ENCODE measurements at places on chromosomes 12 and 14.
A peak's percentile ranks its signal among the peaks of the same experiment; 100 is the strongest.

DNA sequence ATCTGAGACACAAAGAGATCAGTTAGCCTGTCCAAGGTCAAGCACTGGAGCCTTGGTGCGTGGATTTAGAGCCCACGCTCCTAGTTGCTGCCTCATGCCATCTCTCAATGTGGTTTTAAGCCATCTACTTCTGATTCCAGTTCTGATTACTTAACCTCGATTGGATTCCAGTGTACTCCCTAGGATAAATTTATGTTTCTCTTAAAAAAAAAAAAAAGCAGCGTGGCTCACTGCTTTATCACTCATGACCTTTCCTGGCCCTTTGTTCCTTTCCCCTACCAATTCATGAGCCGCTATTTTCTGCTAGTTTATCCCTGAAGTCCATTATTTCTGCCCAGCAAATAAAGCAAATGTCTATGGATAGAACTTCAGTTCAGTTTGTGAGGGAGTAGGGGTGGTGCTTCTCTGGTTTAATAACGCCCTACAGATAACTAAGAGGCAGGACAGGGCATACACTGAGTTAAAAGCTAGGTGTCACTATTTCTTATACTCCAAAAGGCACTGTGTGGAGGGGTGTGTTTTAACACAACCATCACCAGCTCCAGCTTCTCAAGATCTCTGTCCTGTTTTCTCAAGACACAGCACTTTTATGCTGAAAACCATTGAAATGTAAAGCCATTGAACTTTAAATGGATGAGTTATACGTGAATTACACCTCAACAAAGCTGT is 9.8 kb upstream of the PARP11 start:
- no peak for DNase-seq

- DNase-seq = no peak
Observed at GRCh38 chr14:33979613-33980276, 28.9 kb upstream of the EGLN3 start.

- peak; percentile 32 for DNase-seq
Observed at GRCh38 chr14:23056956-23057756, at the start of gene CDH24. TSS of gene CDH24 (minus strand) at chr14:23057520. CDS start at chr14:23055733, 1,787 bp downstream.

- DNase-seq = no peak
Observed at GRCh38 chr12:2533036-2533435, 261.7 kb upstream of the FKBP4 start.

- no peak for DNase-seq
Observed at GRCh38 chr14:102140027-102140749, 491 bp downstream of the WDR20 start.

GRCh38 chr12:58171914-58172313 is 230.5 kb downstream of the ATP23 start:
- DNase-seq = no peak

Data from fibroblast of skin of left quadriceps (primary cell).